ENCODE measurements at places on chromosomes 16 and 17.
A peak's percentile ranks its signal among the peaks of the same experiment; 100 is the strongest.

- DNase-seq = no peak
Measured at GRCh38 chr17:12068946-12069345, 48.3 kb downstream of the MAP2K4 start.

- DNase-seq = no peak
Measured at GRCh38 chr17:30920683-30921543, 832 bp upstream of the ADAP2 start.

- DNase-seq = no peak
Measured at GRCh38 chr17:44557651-44558285, 484 bp downstream of the FZD2 start.

GRCh38 chr16:23334457-23334853, 32.4 kb downstream of the SCNN1B start:
- no peak for DNase-seq

DNA sequence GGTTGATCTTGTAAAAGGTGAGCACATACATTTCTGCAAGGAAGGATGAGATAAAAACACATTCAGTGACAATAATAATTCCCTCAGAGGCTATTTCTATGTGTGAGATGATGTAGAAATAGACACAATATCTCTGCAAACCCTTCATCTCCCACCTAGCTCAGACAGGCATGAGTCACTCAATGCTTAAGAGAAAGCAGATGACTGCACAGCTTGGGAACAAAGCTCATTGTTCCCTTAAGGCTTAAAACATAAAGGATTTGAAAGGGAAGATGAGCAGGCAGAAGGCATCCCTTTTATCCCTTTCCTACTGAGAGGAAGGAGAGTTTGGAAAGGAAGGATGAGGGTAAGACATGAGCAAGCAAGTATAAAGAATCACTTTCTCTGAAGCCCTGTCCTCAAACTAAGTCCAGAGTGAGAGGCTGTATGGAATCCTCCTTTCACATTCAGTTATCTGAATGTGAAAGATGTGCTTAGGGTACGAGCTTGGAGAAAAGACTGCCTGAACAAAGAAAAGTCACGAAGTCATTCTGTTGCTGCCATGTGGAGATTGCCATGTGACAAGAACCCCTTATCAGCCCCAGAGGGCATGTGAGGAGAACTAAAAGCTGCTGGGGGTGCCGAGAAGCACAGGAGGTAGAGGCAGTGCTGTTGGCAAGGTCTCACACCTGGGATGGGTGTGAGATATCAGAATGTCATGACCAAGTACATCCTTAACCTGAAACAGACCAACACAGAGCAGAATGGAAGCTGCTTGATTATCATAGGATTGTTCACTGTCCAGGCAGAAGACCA, 58.2 kb downstream of the CNTNAP4 start:
- no peak for DNase-seq

- no peak for DNase-seq
Measured at GRCh38 chr16:87615621-87616041, 13.3 kb downstream of the JPH3 start.

DNA sequence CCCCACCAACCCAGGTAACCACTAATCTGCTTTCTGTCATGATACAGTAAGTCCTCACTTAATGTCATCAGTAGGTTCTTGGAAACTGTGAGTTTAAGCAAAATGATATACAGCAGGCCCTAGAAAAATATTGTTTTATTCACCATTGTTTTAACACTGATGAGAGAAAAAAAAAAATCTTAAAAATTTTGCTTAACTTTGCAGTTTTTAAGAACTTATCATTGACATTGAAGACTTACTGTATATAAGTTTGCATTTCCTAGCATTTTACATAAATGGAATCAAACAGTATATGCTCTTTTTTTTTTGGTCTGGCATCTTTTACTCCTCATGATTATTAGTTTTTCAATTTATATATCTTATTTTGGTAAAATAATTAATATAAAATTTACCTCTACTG, 19.5 kb upstream of the CLTC start:
- DNase-seq = no peak

DNA sequence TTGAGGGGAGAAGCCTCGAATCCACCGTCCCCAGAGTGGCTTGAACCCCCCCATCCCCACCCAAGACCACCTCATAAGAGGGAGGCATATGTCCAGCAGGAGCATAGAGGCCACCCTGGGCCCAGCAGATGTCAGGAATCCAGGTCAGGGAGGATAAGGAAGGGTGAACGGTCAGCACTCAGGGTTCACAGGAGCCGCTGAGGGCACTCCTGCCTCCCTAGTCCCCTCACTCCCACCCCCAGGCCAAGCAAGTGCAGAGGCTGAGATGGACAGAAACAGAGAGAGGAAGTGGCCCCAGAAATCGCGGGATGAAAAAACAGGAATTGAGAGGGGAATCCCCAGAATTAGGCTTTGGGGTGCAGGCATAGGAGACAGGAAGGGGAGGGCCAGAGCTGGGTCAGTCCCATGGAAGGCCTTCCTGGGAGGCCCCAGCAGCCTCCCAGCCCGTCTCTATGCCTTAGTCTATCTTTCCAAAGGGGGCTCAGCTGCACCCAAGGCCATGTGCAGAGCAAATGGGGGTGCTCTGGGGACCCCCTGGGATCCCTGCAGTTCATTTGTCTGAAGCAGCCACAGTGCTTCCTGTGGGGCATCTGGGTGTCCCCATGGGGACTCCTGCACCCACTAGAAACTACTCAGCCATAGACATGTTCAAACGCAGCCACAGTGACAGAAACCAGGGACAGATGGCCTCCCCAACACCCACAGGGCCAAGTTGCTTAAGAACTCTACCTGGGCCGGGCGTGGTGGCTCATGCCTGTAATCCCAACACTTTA, 1.7 kb downstream of the CMTM3 start:
- DNase-seq = no peak

DNA sequence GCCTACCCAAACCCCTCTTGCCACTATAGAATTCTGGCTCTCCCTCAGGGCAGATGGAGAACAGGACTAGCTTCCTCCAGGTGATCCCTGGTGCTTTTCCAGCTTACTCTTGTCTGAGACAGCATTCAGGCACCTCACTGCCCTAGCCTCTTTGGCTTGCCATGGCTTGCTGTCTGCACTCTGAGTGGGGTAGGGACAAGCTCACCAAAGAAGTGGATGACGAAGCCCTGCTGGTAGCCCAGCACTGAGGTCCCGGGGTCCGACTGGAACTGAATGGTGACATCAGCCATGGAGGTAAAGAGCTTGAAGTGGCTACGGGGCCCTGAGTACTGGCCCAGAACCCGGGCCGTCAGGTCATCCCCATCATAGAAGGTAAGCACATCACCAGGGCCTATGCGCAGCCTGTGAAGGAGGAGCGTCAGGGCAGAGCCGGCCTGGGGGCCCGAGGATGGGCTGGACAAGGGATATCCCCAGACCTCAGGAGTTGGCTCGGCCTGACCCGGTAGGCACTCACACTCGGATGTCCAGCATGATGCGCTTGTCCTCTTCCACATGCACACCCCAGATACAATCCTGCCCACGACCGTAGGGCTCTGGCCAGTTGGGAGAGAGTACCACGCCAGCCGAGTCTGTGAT, 7.6 kb upstream of the PHF12 start:
- DNase-seq = no peak

DNA sequence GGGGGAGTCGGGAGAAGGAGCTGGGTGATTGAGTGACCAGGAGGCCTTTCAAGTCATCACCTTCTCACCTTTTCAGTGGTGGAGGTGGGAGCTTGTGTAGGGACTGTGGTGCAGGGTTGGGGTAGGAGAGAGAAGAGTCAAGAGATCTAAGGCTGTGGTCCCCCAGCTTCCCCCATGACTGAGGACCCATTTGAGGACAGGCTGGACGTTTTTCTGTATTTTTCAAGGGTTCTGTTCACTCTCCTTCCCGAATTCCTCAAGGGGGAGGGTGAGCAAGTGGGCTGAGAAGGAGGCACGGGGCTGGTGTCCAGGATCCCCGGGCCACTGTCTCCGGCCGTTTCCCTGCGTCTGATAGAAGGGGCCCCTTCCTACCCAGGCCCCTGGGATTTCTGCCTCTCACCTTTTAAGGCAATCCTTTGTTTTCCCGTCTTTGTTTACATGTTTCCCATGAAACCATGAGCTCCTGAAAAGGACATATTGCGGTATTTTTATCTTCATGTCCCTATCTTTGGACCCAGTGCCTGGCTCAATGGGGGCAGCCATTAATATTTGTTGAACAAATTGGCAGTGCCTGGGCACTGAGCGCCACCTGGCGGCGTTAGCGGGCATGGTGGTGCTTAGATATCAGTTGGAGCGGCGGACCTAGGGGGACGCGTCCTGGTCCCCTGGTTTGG, 9.2 kb upstream of the CD300A start:
- peak; percentile 41 for DNase-seq

DNA sequence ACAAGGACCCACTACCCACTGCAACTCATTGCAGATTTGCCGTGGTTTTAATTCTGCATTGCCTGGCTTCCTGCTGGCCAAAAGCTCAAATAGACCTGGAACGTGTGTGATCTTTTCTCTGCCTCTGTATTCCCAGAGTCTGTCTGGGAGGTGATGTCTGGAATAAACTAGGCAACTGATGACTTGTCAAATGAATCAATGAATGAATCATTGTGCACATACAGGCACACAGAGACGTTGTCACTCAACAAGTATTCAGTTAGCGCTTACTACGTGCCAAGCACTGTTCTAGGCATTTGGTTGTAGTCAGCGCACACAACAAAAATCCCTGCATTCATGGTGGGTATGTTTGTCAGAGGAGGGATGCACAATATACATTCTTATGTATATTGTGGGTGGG, 8.9 kb downstream of the TMEM132E start:
- no peak for DNase-seq

DNA sequence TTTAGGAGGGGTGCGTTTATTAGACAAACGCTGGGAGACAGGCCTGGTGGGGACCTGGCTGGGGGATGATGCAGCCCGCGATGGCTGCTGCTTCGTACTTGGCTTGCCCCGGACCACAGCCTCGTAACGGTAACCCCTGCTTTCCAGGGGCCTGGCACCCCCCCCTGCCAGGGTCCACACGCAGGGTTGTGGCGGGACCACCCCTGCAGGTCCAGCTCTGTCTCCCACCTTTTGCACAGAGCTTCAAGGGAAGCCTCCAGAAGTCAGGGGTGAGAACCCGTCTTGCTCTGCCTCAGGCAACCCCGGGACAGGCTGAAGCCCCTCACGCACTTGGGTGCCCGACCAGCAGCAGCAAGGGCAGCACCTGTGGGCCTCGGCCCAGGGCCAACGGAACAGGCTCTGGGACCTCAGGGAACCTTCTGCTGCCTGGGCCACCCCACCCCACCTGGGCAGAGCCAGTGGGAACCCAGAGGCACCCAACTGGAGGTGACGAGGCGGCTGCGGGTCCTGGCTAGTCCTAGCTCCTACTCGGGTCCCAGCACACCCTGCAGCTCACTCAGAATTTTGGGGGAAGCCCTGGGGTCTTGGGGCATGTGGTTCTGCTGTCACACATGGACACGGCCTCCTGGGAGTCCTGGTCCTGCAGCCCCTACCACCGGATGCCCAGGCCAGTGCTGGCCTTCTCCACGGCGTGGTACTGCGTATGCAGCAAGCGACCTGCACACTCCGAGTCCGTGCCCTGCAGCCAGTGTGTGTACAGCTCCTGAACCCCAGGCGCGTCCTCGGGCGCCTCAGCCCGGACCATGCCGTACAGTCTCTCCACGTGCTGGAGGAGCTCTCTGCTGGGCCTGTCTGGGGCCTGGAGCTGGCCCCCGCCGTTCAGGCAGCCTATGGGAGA, 3.1 kb downstream of the HAGHL start:
- DNase-seq = no peak

DNA sequence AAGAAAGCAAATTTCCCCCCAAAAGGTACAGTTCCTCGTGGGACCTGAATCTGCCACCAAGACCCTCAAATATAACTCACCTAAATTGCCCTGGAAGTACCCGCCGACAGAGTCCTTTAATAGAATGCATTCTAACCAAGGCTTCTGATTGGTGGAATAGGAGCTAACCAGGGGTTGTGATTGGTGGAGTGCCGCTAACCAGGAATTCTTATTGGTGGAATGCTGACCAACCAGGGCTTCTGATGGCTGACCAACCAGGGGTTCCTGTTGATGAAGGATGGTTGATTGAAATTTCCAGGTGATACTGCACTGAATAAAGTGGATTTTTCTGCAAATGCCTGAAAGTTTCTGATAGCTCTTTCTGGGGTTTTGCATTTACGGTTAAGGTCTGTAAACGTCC, 6.5 kb downstream of the TFAP4 start:
- DNase-seq = no peak

GRCh38 chr16:85541181-85541580, 71.9 kb upstream of the GSE1 start:
- DNase-seq = no peak

- DNase-seq = no peak
Measured at GRCh38 chr17:39597372-39598046, 10.2 kb downstream of the NEUROD2 start.

- no peak for DNase-seq
Measured at GRCh38 chr16:66587881-66588600, 8.8 kb downstream of the CMTM2 start.

GRCh38 chr17:11736613-11737312, 138.5 kb downstream of the DNAH9 start:
- DNase-seq = no peak

- peak; percentile 72 for DNase-seq
Measured at GRCh38 chr16:57757326-57757786, 21.8 kb downstream of the KATNB1 start.

GRCh38 chr17:75876190-75876937, 2.0 kb downstream of the TRIM47 start:
- peak; percentile 58 for DNase-seq

GRCh38 chr16:83996481-83997252, 28.6 kb downstream of the NECAB2 start:
- DNase-seq = no peak

DNA sequence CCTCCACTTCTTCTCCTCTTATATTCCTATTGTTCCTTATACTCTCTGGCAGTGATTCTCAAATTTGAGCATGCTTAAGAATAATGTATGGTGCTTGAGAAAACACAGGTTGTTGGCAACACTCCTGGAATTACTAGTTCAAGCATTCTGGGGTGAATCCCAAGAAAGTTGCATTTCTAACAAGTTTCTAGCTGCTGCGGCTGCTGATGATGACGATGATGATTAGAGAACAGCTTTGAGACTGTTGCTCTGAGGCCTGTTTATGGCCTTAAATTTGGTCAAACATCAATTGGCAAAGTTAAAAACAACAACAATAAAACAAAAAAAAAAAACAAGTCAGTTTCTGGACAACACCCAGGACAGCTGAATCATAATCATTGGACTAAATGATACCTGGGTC, 961.9 kb downstream of the CDH11 start:
- DNase-seq = no peak

DNA sequence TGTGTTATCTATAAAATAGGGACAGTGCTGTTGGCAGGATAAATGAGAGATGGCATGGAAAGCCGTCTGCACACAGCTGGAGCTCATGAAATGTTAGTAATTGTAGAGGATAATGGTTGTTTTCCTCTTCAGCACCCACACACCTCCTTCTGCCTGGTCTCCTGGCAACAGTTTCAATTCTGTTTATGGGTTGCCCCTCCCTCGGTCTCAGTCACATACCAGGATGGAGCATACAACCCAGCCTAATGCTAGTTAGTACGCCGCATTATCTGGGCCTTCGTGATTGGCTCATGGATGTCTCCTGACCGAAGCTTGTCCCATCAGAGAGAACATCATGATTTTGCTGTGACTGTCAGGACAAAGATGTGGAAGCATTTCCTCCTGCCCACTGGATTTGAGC, 126.2 kb upstream of the WSCD1 start:
- no peak for DNase-seq

Data from stimulated activated CD4-positive, alpha-beta T cell treated with anti-CD3 and anti-CD28 coated beads, Interleukin-1b, Interleukin-23, amount 100 ng/mL, for 1 hour (primary cell).